ENCODE measurements at places on chromosomes 13 and 19.

DNA sequence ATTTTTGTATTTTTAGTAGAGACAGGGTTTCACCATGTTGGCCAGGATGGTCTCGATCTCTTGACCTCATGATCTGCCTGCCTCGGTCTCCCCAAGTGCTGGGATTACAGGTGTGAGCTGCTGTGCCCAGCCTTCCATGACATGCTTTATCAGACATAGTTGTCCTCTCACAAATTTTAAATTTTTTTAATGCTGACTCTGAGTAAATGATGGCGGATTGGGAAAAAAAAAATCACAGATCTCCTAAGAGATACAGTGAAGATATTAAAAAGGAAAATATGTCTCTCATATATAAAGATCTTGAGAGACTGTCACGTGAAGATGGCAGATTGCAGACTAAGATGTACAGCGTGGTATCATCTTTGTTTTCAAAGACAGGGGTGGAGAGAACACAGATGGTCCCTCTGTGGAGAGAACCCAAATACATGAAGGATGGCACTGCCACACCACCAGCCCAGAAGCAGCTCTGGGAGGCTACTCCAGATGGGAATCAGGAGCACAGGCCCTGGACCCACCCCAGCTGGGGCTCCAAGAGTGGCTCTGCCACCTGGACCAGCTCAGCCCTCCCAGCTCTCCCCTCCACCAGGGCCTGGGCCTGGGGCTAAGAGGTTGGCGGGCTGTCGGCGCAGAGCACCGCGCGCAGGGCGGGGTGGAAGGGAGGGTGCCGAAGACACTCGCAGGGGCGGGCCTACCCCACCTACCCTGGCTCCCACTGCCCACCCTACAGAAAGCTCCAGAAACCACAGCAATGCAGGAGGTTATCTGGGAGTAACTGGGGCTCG is 20.0 kb upstream of the CCNP start:
- no peak for DNase-seq

DNA sequence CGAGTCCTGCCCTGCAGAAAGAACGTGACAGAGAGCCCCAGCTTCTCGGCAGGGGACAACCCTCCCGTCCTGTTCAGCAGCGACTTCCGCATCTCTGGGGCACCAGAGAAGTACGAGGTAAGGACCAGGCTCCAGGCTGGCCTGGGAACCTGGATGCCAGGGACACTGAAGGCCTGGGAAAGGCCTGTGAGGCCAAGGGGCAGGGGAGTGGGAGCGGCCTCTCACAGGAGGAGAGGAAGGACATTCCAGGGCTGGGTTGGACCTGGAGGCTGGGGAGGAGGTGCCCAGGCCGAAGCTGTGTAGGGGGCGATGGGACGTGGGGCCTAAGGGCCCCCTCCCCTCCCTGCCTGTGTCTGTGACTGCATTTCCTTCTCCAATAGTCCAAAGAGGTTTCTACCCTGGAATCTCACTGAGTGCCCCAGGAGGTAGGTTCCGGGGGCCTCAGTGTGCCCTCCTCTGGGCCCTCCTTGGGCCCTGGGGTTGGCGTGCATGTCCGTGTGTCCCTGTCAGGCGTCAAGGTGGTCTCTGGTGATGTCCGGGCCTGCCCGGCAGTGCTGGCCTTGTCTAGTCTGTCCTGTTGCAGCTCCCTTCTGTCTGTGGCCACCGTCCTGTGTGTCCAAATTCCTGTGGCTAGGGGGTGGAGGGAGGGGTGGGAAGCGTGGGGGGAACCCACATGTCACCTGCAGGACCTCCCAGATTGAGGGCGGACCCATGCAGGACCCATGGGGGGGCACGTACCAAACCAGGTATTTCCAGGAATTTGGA is 16.9 kb upstream of the CD22 start:
- no peak for DNase-seq

DNA sequence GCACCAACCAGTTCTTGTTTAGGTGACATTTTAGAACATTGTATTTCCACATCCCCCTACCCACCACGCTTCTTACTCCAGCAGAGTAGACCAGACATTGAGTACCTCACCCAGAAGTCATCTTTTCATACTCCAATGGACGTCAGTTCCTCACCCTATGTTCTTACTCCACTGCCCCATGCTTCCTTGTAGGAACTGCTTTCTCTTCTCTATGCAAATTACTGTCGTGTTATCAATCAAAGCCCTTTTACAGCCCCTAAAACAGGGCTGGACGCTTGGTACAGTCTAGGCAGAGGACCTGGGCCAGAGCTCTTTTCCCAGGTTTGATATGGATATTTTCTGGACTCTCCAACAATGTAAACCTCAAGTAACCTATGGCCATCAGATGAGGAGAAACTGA is 58.2 kb downstream of the USP12 start:
- no peak for DNase-seq

DNA sequence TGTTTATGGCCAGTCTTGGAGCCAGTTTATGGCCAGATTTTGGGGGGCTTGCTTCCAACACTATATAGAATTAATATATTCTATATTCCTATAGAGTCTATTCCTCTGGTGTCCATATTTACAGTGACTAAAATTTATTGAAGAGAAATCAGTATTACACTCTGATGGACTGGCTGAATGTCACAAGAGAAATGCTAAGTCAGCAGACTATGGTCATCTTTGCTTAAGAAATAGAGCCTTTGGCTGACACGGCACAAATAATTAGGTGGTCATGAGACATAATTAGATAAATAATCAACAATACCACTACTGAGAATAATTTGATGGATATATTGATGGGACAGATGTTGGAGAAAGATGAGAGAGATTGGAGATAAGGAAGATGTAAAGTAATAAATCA is 272.9 kb downstream of the SLITRK5 start:
- no peak for DNase-seq

- no peak for DNase-seq
Measured at GRCh38 chr19:1501200-1501595, 10.2 kb downstream of the REEP6 start.

All from NCI-H2107 (cell line).